Ascending aorta (tissue), 2 donors: ENCODE measurements at places on chromosomes 4 and X.

DNA sequence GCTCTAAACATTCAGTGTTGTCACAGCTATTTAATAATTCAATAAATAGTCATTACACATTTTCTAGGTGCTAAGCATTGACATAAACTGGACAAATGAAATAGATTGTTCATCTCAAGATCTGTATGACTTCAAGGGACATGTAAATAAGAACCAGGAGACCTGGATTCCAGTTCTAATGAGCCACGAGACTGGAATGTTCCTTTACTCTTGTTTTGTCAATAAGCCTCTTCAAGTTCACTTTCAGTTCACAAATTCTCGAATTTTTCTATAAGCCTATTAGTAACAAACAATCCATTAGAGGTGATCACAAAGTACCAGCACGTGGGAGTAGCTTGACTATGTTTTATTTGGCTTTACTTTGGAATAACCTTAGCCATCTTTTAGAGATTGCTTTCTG is 514.0 kb upstream of the SMIM31 start:
- H3K27ac ChIP-seq: no peak overlapping the region
- no peak overlapping the region for H3K4me3 ChIP-seq
- no peaks in the 10 kb centered on the region for H3K27me3 ChIP-seq
- no peaks in the 10 kb centered on the region for H3K36me3 ChIP-seq
- H3K4me1 ChIP-seq: no peaks in the 10 kb centered on the region

- H3K36me3 ChIP-seq: no peaks in the 10 kb centered on the region
- H3K27me3 ChIP-seq: no peaks in the 10 kb centered on the region
- H3K4me3 ChIP-seq: no peak overlapping the region
- H3K4me1 ChIP-seq: no peaks in the 10 kb centered on the region
These were observed 290.0 kb downstream of the IL15 start for GRCh38 chr4:141926406-141926805.

DNA sequence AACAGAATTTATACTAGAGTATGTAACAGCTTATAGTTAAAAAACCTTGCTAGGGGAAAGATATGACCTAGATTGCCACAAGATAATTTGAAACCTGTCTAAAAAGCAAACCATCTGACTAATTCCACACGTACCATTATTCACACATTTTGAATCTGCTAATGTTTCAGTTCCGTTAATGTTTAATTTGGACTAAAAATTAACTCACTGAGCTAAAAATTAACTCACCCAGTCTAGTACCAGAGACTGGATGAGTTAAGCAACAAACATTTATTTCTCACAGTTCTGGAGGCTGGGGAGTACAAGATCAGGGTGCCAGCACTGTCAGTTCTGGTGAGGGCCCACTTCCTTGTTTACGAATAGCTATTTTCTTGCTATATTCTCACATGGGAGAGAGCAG is 231.5 kb upstream of the DIAPH2 start:
- H3K4me1 ChIP-seq: no peaks in the 10 kb centered on the region
- H3K4me3 ChIP-seq: no peak overlapping the region
- H3K27me3 ChIP-seq: no peaks in the 10 kb centered on the region
- H3K36me3 ChIP-seq: no peaks in the 10 kb centered on the region
- DNase-seq: no peak

GRCh38 chr4:139851133-139851532 is 185.5 kb downstream of the MGST2 start:
- no peaks in the 10 kb centered on the region for H3K27me3 ChIP-seq
- no peak overlapping the region for H3K27ac ChIP-seq
- H3K4me3 ChIP-seq: no peak overlapping the region
- no peaks in the 10 kb centered on the region for H3K4me1 ChIP-seq

DNA sequence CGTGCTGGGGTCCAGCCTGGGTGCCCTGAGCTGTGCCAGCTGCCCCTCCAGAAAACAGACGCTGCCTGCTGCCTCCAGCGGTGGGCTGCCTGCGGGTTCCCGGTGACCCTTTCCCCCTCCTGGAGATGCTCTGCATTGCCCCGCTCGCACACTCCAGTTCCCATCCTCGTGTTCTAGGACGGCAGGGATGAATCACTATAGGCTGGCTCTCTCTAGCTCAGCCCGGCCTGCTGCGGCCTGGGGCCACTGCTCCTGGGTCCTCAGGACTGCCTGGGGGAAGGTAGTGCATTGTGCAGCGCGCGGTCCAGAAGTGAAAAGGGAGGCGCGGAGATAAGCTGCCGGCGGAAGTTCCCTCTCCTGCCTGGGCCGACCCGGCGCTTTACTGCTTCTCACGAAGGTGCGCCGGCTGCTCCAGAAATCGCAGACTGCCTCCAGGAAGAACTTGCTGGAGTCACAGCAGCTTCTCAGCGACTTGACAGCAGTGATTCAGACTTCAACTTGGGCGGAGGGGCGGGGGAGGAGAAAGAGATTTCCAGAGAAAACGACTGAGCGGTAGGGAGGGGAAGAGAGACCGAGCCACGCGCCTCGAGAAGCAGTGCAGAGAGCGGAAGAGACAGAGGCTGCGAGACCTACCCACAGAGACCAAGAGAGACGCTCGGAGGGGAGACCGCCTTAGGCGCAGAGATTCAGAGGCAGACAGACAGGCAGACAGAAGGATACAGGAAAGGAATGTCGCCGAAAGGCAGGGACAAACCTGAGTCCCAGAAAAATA is 6.7 kb upstream of the MSX1 start:
- peaks cover 22% of the 10 kb centered on the region for H3K27me3 ChIP-seq
- H3K4me3 ChIP-seq: peak overlapping the region; percentile 44
- no peak for DNase-seq
- H3K36me3 ChIP-seq: no peaks in the 10 kb centered on the region
- no peak overlapping the region for H3K27ac ChIP-seq

DNA sequence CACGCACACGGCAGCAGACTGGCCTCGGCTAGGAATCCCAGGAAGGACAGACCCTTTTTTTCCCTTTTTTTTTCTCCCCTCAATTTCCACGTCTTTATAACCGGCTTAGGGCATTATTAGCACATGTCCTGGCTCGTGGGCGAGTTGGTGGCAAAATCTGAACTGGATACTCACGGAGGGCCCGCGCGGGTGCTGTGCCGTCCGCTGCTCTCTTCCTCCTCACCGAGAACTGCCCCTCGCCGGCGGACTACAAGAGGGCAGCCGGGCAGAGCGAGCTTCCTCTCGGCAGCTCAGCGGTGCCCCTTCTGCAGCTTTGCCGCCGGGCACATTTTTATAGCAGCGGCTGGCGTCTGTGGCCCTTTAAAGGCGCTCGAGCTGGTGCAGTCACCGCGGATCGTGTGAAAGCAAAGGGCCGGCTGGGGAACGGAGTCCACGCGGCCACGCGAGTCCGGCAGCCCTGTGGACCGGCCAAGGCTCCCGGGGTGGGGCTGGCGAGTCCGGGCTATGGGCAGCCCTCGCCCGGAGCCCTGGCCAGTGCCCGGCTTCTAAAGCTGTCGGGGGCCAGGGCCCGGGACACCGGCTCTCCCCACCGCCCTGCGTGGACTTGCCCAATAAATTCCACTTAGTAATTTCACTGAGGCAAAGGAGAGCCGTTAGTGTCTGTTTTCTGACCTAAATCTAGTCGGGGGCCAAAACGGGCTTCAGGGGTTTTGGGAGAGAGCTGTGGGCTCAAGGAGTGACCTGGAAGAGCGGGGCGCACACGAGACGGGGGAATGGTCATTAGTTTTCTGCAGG is 1.3 kb upstream of the CITED1 start:
- H3K36me3 ChIP-seq: no peaks in the 10 kb centered on the region
- peak overlapping the region; percentile 79 for H3K4me3 ChIP-seq
- H3K4me1 ChIP-seq: peaks cover 11% of the 10 kb centered on the region
- peak; percentile 76 for DNase-seq
- H3K27ac ChIP-seq: no peak overlapping the region

- DNase-seq: no peak
- H3K27me3 ChIP-seq: no peaks in the 10 kb centered on the region
- no peak overlapping the region for H3K27ac ChIP-seq
- H3K36me3 ChIP-seq: no peaks in the 10 kb centered on the region
These were observed 10.1 kb upstream of the CPLX1 start for GRCh38 chr4:836003-836511.

GRCh38 chr4:113901994-113902787 is 77.3 kb downstream of the ARSJ start:
- DNase-seq: no peak
- no peak overlapping the region for H3K4me3 ChIP-seq
- no peaks in the 10 kb centered on the region for H3K27me3 ChIP-seq
- H3K4me1 ChIP-seq: no peaks in the 10 kb centered on the region

DNA sequence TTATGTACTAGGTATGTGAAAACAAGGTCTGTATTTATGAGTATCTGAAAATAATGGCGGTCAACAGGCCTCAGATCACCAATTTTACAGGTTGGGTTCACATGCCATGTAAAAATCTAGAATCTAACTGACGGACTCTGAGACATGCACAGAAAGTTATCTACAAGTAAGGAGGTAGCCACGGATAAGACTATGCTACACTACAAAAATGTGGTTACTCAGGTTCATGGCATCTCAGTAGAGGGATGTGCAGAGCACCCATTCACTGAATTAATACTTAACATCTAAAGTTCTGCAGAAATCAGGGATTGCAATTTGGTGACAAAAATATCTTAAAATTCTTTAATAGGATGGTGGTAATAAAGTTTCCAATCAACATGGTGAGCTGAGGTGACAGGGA is 155.9 kb downstream of the APBB2 start:
- no peak overlapping the region for H3K27ac ChIP-seq
- no peaks in the 10 kb centered on the region for H3K36me3 ChIP-seq
- H3K4me3 ChIP-seq: no peak overlapping the region
- no peak for DNase-seq
- no peaks in the 10 kb centered on the region for H3K27me3 ChIP-seq

GRCh38 chrX:122269243-122269781 is 914.8 kb upstream of the GRIA3 start:
- H3K27ac ChIP-seq: no peak overlapping the region
- no peaks in the 10 kb centered on the region for H3K27me3 ChIP-seq
- H3K36me3 ChIP-seq: no peaks in the 10 kb centered on the region
- H3K4me1 ChIP-seq: no peaks in the 10 kb centered on the region
- no peak overlapping the region for H3K4me3 ChIP-seq
- DNase-seq: no peak

- H3K27me3 ChIP-seq: no peaks in the 10 kb centered on the region
- no peak overlapping the region for H3K27ac ChIP-seq
- no peak overlapping the region for H3K4me3 ChIP-seq
- H3K36me3 ChIP-seq: no peaks in the 10 kb centered on the region
- no peak for DNase-seq
These were observed 110.6 kb downstream of the MGST2 start for GRCh38 chr4:139776235-139776634.

- H3K36me3 ChIP-seq: no peaks in the 10 kb centered on the region
- H3K27me3 ChIP-seq: no peaks in the 10 kb centered on the region
- no peak overlapping the region for H3K27ac ChIP-seq
- H3K4me1 ChIP-seq: no peaks in the 10 kb centered on the region
- DNase-seq: no peak
These were observed 41.3 kb downstream of the KIF4A start for GRCh38 chrX:70331161-70331560.

GRCh38 chrX:137032841-137033773 is 688 bp downstream of the GPR101 start:
- no peak overlapping the region for H3K4me3 ChIP-seq
- no peak for DNase-seq
- no peaks in the 10 kb centered on the region for H3K36me3 ChIP-seq
- no peaks in the 10 kb centered on the region for H3K27me3 ChIP-seq

DNA sequence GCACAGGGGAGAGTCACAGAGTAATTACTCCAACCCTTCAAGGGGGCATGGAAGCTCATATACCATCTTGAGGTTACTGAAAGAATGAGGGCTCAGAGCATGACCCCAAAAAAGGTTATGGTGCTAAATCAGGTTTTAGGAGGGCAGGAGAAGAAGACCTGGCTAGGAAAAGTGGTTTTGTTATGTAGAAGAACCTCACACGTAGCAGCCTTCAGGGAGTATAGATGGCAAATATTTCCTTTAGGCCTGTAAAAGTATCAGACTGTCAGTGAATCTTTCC is 102.0 kb upstream of the PDE5A start:
- H3K4me3 ChIP-seq: no peak overlapping the region
- no peaks in the 10 kb centered on the region for H3K36me3 ChIP-seq
- H3K4me1 ChIP-seq: peaks cover 11% of the 10 kb centered on the region
- H3K27me3 ChIP-seq: no peaks in the 10 kb centered on the region
